Caudate nucleus (tissue), 63 donors: ENCODE measurements at places on chromosomes 7 and 10.

DNA sequence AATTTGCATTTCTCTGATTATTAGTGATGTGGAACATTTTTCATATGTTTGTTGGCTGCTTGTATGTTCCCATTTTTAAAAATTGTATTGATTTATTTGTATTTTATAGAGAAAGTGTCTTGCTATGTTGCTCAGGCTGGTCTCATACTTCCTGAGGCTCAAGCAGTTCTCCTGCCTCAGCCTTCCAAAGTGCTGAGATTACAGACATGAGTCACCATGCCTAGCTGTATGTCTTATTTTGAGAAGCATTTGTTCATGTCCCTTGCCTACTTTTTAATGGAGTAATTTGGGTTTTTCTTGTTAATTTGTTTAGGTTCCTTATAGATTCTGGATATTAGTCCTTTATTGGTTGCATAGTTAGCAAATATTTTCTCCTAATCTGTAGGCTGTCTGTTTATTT, 214.2 kb upstream of the KAT6B start:
- DNase-seq = no peak

DNA sequence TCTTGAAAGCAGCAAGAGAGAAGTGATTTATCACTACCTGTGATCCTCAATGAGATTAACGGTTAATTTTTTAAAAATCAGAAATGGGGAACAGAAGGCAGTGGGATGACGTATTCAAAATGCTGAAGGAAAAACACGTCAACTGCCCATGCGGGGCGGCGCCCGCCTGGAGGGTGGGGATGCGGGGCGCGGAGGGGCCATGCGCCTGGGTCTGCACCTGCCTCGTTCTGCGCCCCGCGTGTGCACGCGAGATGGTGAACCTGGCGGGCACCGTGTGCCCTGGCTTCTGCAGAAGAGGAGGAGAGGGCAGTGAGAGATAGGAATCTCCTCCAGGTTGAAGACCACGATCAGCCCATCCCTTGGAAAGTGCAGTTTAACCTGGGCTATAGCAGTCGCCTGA, 79.3 kb upstream of the ZNF32 start:
- DNase-seq = no peak

- no peak for DNase-seq
These were observed 983.0 kb downstream of the SORCS1 start for GRCh38 chr10:106181501-106181900.

- DNase-seq = no peak
These were observed 123.8 kb downstream of the KCNMA1 start for GRCh38 chr10:77513781-77514331.

GRCh38 chr7:150342121-150342408, 636 bp upstream of the RARRES2 start:
- no peak for DNase-seq

- no peak for DNase-seq
These were observed 42.6 kb downstream of the WIPF3 start for GRCh38 chr7:29848941-29849340.

DNA sequence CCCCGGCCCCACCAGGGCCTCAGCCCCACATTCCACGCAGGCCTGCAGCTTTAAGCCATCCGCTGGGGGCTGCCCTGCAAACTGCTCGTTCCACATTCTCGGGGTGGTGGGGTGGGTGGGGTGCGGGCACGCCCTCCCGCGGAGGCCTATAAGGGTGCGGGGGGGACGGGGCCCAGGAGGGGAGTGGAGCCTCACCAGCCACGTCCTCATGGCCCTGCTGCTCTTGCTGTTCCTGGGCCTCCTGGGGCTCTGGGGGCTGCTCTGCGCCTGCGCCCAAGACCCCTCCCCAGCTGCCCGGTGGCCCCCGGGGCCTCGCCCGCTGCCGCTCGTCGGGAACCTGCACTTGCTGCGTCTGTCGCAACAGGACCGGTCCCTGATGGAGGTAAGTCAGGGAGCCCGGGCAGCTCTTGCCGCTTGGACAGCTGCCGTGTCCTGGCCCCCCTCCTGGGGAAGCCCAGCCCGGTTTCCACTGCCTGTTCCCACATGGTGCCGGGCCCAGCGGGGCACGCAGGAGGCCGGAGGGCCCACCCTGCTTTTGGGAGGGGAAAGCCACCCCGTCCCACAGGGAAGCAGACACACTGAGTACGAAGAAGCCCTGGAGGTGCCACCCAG, at the start of gene CYP2W1:
Gene CYP2W1, plus strand, starts transcription at position 178 of the 612 bp plus-strand sequence. Its CDS starts 31 bp downstream, at position 209.
- DNase-seq = no peak

DNA sequence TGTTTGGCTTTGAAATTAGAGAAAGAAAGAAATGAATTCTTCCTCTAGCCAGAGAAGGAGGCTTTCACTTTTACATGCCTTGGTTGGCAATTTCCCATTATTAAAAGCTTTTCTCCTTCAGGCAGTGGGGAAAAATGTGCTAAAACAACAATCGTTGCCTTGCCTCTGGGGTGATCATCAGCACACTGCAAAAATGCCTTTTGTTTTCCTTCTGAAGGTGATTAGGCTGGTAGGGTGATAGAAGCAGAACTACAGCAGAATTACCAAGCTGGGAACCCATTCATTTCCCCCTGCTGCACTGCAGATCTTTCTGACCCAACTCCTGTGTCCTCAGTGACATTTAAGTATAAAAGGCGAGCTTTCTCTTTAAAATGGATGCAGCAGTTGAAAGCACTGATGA, 22.2 kb downstream of the ANK3 start:
- DNase-seq = no peak

DNA sequence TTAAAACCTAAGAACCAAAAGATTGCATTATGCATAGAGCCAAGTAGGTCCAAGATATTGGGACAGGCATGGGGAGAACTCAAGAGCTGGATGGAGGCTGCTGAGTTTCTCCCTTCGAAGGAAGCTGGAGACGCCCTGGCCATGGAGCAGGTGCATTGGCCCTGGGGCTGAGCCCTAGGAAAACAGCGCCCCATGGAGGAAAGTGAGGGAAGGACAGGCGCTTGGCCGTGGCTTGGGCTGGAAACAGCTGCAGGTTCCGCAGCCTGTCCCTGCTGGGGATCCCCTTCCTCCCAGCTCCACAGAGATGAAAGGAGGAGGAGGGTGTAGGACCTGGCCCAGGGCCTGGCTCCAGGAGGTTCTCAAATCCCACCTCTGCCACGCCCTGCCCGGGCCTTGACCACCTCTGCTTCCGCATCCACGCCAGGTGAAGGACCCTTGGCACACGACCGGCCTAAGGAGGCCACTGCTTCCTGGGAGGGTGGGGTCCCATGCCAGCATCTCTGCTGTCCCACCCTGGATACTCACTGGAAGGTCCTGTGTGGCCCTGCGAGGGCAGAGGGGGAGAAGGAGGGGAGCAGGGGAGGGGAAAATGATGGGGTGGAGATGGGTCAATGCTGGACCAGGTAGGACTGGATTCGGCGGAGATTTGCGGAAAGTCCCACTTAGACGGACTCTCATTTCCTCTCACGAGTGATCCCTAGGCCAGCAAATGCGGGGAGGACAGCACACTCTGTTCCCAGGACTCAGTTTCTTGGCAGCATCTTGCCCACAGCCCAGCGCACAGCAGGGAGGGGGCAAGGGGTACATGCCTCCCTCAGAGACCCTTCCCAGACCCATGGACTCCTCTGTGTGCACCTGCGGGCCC, 258.6 kb upstream of the TCERG1L start:
- DNase-seq = no peak

GRCh38 chr7:19772306-19772705, 1.1 kb downstream of the TMEM196 start:
- DNase-seq = no peak

- no peak for DNase-seq
These were observed 171.9 kb downstream of the EBF3 start for GRCh38 chr10:129792141-129792540.

DNA sequence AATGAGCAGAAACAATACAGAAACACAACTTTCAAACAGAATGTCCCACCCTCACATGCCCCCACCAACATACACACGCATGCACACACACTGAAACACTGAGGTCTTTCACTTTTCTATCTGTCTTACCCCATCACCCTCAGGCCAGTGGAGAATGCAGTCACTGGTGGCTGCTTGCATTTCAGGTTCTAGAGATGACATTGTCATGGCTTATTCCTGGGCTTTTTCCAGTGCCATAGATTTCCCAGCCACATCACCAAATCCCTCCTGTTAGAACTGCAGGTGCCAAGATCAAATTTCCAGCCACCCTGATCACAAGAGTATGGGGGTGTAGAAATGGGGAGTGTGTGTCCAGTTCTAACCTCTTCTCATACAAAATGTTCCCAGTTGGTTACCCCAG, 68.4 kb downstream of the CACNA2D1 start:
- DNase-seq = no peak

DNA sequence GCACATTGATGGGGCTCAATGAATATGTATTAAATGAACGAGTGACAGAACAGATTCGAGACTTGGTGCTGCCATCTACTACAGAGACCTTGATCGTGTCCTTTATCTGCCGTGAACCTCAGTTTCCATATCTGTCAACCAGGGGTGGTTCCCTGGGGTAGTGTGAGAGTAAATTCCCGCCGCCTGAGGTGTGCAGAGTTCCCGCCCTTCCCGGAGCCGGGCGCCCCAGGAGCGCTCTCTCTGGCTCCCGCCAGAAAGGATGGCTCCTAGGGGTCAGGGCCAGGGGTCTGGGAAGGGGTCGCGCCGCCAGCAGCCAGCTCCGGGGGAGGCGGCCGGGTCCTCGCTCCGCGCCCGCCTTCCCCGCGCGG, 333 bp upstream of the PLCE1 start:
- no peak for DNase-seq

DNA sequence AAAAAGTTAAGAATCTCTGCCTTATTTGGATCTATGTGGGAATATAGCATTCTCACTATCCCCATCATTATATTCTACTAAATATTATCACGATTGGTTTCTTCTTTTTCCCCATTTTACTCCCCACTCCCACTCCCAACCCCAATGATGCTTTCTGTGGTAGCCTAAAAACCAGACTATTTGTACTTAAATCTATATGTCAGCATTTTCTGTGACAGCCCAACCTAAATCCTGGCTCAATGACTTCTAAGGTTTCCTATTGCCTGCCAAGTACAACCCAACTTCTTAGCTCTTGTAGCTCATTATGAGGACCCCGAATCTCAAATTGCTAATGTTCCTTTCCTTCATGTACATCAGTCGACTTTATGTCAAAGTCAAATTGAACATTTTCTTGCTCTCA, 598.6 kb downstream of the XPNPEP1 start:
- no peak for DNase-seq

- no peak for DNase-seq
These were observed 38.7 kb downstream of the UBE3C start for GRCh38 chr7:157177333-157177982.

GRCh38 chr10:76939933-76940468, 697.6 kb downstream of the KCNMA1 start:
- no peak for DNase-seq

DNA sequence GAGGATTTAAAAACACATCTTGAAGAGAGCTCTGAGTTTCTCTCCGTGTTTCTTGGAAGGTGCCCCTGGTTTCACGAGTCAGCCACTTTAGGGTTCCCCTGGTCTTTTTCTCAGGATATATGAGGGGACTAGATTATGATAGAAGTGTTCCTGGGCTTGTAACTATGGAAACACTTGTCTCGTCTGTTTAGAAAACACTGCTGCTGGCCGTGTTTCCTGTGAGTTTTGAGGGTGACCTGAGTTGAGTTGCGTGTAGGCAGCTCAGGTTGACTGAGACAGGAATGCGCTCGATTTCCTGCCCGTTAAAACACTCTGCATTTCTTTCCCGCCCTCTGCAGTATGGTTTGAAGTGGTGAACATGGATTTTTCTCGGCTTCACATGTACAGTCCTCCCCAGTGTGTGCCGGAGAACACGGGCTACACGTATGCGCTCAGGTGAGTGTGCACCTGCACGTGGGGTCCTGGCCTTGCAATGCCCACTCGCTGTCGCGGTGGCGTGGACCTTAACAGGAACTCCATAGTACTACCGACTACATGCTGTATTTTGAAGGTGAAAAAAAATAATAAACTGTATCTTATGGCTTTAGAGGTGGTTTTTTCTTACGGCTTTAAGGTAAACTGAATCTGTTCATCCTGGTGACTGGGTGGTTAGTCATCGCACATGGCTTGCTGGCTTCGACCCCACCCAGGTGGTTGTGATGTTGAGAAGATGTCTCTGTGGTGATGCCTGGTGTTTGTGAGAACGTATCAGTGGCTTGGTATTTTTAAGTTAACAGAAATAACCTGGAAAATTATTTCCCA, at the start of gene SUN1:
Gene SUN1, plus strand, starts transcription at position 310 of the 801 bp plus-strand sequence. Its CDS starts 49 bp downstream, at position 359.
- no peak for DNase-seq

DNA sequence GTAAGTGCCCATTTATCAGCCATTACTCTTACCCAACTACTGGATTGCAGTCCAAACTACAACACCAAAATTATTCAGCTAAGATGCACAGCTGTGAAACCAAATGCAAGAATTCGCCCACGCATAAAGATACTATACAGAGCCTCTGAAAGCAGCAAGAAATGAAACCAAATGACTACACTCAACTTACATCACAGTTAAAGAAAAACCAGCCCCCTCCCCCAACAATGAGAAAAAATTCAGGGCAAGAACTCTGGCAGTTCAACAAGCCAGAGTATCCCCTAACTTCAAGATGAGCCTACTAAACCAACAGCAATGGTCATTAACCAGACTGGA, 209.1 kb upstream of the VWC2 start:
- DNase-seq = no peak

GRCh38 chr7:1533547-1534329, 3.2 kb downstream of the MAFK start:
- DNase-seq = no peak

DNA sequence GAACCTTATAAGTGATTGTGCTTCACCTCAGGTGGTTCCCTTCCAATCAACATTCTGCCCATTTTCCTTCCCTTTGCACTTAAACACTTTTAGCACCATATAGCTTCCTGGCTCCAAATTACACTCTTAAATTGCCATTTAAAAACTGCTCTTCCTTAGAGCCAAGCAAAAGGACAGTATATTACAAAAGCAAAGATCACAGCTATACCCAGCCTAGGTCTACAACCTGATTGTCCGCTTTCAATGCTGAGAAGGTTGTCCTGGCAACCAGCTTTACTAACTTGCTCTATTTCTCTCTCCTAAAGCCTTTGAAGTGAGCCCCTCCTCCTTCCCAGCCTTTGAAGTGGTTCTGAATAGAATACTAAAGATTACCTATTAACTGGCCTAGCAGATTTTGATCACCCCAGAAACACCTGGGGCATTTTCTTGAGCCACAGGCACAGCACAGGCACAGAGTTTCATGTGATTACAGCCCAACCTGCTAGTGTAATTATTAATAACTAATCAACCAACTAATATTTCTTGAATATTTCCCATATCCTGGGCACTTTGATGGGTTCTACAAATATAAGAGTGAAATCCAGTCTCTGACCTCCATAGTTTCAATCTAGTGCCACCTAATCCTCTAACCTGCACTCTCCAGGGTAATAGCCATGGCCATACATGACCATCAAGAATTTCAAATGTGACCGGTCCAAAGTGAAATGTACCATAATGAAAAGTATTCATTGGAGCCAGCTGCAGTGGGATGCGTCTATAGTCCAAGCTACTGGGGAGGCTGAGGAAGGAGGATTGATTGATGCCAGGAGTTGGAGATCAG, 63.6 kb upstream of the TRIM24 start:
- no peak for DNase-seq

GRCh38 chr7:119929891-119930290, 343.1 kb upstream of the KCND2 start:
- no peak for DNase-seq

GRCh38 chr10:75395066-75395931, 6.3 kb downstream of the ZNF503 start:
- no peak for DNase-seq
